ENCODE measurements at places on chromosomes 5 and 9.

- no peak for DNase-seq
These were observed 566 bp downstream of the GPR21 start for GRCh38 chr9:123033864-123034601.

DNA sequence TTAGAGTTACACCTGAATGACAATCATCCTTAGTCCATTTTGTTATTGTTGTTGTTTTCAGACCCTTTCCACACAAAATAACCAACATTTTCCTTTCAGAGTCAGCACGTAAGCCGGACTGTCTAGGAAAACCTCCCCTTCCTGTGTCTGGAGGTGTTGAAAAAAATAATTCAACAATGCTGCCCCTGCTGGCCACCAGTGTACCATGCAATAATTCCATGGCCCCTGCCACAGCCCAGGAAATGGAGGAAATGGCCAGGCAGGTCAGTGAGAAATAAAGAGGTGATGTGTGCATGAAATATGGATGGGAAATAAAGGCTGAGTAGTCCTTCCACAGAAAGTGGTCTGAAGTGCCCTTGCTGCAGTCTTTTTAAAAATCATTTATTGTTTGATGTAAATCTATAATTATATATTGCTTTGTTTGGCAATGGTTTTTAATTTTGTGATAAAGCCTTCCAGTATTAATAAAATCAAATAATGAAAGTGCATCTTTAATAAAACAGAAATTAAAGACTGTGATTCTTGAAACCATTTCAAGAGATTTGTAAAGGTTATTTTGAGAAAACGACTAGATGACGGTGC lies 152.8 kb upstream of the PAPPA start:
- DNase-seq: no peak

- DNase-seq: no peak
These were observed 56.8 kb downstream of the FEM1C start for GRCh38 chr5:115487756-115488155.

- DNase-seq: no peak
These were observed 261.5 kb downstream of the CEMIP2 start for GRCh38 chr9:71506821-71507220.

DNA sequence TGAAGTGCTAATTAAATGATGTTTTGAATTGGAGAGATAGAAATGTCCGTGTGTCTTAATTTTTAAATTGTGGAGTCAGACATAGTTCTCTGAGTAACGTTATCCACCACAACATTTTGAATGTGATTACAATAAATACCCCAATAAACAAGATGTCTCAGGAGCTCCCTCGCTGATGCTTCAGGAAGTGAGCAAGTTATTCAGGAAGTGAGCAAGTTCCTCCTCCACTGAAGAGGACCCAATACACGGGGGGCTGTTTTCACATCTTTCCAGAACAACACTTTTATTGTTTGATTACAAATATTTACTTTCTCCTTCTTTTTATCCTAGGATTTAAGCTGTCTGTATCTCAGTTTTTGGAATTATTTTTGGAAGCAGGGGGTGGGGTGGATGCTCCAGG lies 363.8 kb downstream of the LRRC70 start:
- no peak for DNase-seq

DNA sequence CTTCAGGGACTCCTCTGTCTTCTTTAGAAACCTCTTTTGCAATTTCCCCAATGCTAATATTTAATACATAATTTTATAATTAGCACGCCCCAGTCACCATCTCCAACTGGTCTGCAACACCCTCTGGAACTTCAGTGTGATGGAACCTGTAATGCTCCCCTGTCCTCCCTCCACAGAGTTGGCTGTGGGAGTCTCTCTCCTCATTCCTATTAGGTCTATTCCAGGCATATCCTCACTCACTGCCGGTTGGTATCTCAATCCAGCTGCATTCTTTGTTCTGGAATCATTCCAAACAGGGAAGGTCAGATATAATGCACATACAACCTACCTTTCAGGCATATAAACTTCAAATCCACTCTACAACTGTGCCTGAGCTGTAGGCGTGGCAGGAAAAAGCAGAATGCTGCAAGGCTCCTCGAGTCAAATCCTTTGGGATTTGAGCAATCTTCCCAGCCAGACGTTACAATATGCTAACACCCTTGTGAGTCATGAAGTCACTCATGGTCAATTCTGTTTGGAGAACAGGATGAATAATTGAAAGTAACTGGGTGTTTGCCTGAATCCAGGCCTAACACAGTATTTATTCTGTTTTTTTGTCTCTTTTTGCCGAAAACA lies 293.8 kb downstream of the CWC27 start:
- no peak for DNase-seq

- DNase-seq: no peak
These were observed 215.1 kb downstream of the C9orf50 start for GRCh38 chr9:129405827-129406213.

DNA sequence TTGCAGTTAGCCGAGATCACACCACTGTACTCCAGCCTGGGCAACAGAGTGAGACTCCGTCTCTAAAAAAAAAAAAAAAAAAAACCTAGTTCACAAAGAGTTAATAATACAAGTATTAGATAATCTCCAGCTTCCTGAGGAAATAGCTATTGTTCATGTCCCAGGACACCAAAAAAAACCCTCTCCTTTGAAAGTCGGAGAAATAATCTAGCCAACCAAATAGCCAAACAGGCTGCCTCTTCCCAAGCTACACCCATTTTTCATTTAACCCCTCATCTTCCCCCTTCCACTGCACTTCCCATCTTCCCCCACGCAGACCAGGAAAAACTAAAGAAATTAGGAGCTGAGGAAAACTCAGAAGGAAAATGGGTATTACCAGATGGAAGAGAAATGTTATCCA lies 23.6 kb downstream of the CNOT8 start:
- DNase-seq: no peak

- DNase-seq: no peak
These were observed 56.4 kb downstream of the SH3TC2 start for GRCh38 chr5:149006426-149006825.

DNA sequence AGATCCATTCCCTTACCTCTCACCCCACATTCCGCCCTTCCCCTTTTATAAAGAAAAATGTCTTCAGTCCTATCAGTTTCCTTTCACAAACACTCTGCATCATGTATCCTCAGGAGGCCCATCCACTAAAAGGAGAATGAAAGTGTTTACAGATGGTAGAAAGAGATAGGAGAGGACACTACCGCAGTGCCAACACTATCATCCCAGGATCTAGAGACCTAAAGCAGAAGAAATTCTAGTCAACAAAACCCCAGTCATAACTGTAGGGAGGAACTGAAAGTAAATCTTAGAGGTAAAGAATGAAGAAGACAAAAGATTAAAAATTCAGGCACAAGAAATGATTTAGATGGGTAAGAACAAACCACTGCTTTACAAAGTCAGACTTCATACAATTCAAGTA lies 114.1 kb downstream of the MLLT3 start:
- no peak for DNase-seq

DNA sequence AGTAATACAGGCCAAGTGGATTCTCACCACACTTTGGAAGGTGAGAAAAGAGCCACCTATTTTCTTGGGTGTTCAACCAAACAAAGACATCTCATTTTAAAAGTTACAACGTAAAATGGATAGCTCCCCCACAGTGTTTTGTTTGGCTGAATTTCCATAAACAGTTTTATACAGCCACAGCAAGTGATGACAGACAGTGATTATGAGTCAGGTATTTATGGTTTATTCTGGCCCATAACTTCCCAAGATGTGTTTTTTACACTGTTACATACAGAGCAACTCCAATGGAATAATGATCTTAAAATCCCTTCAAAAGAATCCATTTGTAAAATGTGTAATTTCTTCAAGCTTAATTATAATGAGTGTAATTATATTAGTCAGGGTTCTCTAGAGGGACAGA lies 421.3 kb downstream of the TLE1 start:
- DNase-seq: no peak

DNA sequence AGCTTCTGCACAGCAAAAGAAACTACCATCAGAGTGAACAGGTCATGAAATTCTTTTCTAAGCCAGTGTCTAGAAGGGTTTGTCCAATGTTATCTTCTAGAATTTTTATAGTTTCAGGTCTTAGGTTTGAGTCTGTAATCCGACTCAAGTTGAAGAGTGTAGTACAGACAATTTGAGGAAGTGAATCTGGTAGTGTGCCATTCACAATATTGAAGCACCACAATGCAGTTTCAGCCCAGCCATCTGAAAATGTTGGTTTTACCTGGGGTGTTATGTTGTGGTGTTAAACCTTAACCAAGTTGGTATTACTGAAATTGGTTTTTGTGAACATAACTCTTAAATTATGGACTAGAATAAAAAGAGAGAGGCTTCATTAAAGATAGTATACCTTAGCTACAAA lies 77.2 kb downstream of the ADAMTS16 start:
- DNase-seq: no peak

DNA sequence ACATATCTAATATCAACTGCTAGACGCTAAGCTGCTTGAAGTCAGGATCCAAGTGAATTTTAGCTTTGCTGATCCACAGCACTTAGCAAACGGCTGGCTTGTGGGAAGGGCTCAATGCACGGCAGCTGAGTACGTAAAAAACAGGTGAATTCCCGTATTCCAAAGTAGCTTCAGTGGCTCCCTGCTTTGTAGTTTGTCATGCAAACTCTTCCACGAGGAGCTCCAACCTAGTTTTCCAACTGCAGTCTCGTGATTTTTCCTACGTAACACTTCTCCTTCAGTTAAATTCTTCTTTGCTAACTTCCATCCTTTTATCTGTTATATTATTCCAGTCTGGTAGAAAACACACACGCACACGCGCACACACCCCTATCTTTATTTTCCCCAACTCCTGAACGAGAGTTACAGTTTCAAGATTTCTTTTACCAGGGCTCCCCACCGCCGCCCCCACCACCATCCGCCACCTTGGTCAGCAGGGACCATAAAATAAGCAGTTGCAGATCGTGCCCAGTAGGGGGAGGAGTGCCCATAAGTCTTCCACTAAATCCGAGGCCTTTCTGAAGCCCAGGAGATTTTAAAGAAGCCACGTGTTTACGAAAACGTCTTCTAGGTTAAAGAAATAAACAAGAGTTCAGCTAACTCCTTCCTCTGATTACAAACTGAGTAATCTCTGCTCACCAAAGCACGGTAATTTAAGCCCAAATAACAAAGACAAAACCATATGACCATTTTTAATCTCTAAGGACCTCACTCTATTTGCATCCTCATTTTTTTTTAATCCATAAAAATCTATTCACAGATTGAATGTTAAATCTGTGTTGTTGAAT lies 34.8 kb upstream of the TRIO start:
- DNase-seq: no peak

- no peak for DNase-seq
These were observed 123.9 kb downstream of the ADAMTS2 start for GRCh38 chr5:179221196-179221876.

GRCh38 chr5:68027519-68027918 lies 188.0 kb upstream of the PIK3R1 start:
- no peak for DNase-seq

- DNase-seq: no peak
These were observed 322.2 kb downstream of the GLIS3 start for GRCh38 chr9:3977614-3978112.

GRCh38 chr9:113999256-114000062 lies 78.6 kb downstream of the AMBP start:
- DNase-seq: no peak
